IMR-90 (cell line): ENCODE measurements at places on chromosomes 4 and X. TPM values are rescaled to one million over a fixed set of nuclear protein-coding genes. Genes with fewer than 3 reads are reported as not detected.

DNA sequence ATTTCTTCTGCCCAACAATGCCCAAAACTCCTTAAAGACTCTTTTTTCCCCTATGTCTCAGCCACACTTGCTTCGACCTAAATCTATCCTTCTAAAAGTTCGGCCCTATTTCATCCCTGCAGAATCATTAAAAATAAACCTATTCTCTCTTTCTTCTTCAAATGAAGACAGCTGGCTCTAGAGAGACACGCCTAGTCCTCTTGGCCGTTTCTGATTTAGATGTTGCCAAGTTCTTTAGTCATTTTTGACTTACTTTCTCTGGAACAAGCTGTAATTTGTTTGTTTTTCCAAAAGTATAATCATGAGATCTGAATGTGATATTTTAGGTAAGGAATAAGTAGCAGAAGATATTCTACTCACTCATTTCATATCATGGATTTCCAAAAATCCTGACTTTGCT lies 211.6 kb downstream of the CENPC start:
- H3K4me1 ChIP-seq: no peaks in the 10 kb centered on the region
- no peaks in the 10 kb centered on the region for H3K36me3 ChIP-seq
- H3K27me3 ChIP-seq: no peaks in the 10 kb centered on the region
- no peak for DNase-seq

Gene TAPT1
- 12.2 and 12.8 TPM in 2 replicates for total RNA-seq

DNA sequence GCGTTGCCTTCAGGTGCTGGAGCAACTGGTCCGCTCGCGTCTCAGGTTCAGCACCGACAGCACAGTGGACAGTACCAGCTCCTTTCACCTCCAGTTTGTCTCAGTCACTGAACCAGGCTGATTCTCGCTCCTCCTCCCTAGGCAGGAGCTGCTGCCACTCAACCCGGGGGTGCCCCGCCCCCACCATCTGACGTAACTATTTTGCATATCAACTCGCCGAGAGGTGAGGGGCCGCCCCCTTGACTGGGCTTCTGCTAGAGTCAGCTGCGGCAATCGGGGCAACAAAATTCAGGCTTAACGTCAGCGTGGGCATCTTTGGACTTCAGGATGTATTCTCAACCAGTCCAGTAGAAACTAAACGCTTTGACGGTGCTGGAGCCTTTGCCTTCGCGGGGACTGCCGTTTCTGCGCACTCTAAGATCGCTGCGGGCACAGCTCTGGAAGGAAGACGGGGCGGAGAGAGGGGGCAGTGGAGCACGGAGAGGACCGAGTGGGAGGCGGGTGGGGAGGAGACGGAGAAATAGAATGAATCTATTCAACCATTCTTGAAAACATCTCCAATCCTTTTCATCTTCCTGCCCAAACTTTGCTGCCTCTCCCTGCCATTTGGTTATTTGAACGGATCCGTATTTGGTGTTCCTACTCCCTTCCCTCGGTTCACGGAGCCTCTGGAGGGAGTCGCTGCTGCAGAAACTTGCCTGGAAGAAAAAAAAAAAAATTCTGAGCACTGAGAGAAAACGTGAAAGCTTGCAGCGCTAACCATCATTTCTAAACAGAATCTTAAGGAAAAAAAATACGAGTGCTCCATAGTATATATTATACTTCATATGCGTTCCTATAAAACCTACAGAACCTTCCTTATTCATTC lies at the start of gene FSTL5:
Gene FSTL5, minus strand, starts transcription at position 109 of the 868 bp plus-strand sequence. CDS start 52,604 bp downstream, outside the sequence.
- no peak within 1 kb of the TSS for H3K27ac ChIP-seq
- H3K4me3 ChIP-seq: no peak within 1 kb of the TSS
- peak; percentile 2 for DNase-seq
- H3K4me1 ChIP-seq: no peaks in the 10 kb centered on the region
- H3K36me3 ChIP-seq: no peaks in the 10 kb centered on the region
- H3K27me3 ChIP-seq: no peaks in the 10 kb centered on the region

- H3K4me1 ChIP-seq: peaks cover 4% of the 10 kb centered on the region
- no peak overlapping the region for H3K4me3 ChIP-seq
- peaks cover 3% of the 10 kb centered on the region; the same call in 1 of the 2 replicates for H3K36me3 ChIP-seq
- no peak overlapping the region for H3K27ac ChIP-seq
Measured at GRCh38 chr4:88672987-88673386, 24.6 kb downstream of the NAP1L5 start.

Gene PNMA6E
- total RNA-seq: not detected in 2 replicates

Gene DHRSX
- total RNA-seq: 26.2 and 28.3 TPM in 2 replicates

DNA sequence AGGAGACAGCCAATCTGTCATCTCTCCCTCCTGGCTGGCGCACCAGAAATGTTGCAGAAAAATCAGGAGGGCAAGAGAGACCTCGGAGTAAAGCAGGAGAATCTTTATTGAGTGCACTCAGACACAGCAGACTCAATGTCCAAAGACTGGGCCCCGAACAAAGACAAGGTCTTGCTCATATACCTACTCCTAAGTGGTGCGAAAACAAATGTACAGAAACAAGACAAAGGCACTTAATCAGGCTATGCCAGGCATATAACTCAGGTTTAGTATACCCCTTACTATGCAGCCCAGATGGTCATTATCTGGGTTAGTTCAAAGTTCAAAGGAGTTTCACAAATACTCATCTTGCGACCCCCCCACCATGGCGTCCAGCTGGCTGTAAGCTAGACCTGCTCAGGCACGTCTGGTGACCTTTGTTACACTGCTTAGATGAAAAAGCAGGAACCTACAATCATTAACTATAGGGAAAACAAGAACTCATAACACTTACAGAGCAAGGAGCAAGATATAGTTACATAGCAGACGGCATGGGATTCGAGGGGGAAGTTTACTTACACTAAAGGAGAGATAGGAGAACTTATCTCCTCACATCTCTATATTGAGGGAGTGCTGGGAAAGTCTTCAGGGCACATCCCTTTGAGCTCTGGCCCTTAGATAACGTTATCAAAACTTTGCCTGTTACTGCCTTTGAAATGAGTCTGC lies 27.5 kb downstream of the SULT1E1 start:
- no peak overlapping the region for H3K27ac ChIP-seq
- no peaks in the 10 kb centered on the region for H3K36me3 ChIP-seq
- no peaks in the 10 kb centered on the region for H3K4me1 ChIP-seq
- no peak overlapping the region for H3K4me3 ChIP-seq

GRCh38 chr4:183142571-183143550 lies 43.8 kb downstream of the WWC2 start:
- no peaks in the 10 kb centered on the region for H3K27me3 ChIP-seq
- H3K36me3 ChIP-seq: no peaks in the 10 kb centered on the region
- H3K4me3 ChIP-seq: no peak overlapping the region
- H3K4me1 ChIP-seq: peaks cover 17% of the 10 kb centered on the region
- H3K27ac ChIP-seq: no peak overlapping the region

Gene SHROOM2
- 8.1 TPM in 2 replicates for total RNA-seq

GRCh38 chrX:17056868-17057608 lies 110.6 kb downstream of the REPS2 start:
- no peaks in the 10 kb centered on the region for H3K36me3 ChIP-seq
- H3K4me1 ChIP-seq: no peaks in the 10 kb centered on the region
- H3K27ac ChIP-seq: no peak overlapping the region
- peaks cover 13% of the 10 kb centered on the region for H3K27me3 ChIP-seq
- no peak overlapping the region for H3K4me3 ChIP-seq

Gene S100G
- total RNA-seq: not detected in 2 replicates

GRCh38 chr4:15779306-15779705 lies 1.2 kb downstream of the CD38 start:
- peak overlapping the region; percentile 30 for H3K4me3 ChIP-seq
- H3K36me3 ChIP-seq: no peaks in the 10 kb centered on the region
- no peak overlapping the region for H3K27ac ChIP-seq
- H3K4me1 ChIP-seq: no peaks in the 10 kb centered on the region; the same call in 1 of the 2 replicates
- DNase-seq: peak; percentile 53

GRCh38 chr4:100360211-100360610 lies 157.6 kb downstream of the EMCN start:
- no peaks in the 10 kb centered on the region for H3K27me3 ChIP-seq
- peaks cover 5% of the 10 kb centered on the region; the same call in 1 of the 2 replicates for H3K4me1 ChIP-seq
- no peak for DNase-seq
- H3K4me3 ChIP-seq: no peak overlapping the region
- H3K27ac ChIP-seq: no peak overlapping the region

DNA sequence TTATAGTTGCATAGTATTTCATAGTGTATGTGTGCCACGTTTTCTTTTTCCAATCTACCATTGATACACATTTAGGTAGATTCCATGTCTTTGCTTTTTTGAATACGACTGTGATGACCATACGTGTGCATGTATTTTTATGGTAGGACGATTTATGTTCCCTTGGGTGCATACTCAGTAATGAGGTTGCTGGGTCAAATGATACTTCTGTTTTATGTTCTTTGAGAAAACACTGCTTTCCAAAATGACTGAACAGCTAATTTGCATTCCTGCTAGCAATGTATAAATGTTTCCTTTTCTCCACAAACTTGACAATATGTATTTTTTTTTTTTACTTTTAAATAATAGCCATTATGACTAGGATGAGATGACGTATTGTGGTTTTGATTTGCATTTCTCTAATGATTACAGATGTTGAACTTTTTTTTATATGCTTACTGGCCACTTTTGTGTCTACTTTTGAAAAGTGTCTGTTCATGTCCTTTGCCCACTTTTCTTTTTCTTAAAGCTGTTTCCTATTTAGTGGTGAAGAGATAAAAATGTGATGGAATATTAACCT lies 969.5 kb upstream of the NDST4 start:
- no peaks in the 10 kb centered on the region for H3K36me3 ChIP-seq
- no peak for DNase-seq

DNA sequence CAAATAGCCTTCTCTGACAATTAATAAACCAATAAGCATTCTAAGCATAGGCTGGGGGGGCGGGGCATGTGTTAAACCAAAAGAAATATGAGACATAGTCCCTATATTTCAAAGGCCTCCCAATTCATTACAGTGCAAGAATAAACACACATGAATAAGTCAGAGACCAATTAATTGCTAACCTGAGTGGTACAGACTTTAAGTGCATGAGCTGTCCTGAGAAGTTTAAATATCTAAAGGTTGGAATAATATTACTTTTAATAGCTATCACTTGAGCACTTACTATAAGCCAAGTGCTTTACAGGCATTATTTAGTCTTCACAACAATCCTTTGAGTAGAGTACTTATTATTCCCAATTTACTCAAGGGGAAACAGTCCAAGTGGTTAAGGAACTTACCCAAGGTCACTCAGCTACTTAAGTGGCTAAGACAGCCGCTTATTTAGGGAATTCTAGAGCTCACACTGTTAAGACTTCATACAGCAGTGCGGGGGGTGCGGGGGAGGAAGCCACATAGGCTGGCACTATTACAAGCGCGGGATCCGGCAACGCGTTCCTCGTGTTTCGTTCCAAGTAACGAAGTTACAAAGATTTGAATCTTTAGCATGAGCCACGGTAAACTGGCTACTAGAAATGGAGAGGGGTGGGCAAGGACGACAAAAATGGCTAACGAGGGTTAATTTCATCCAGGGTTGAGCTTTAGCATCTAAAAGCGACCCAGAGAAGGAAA lies 1.4 kb downstream of the THOC2 start:
- H3K27me3 ChIP-seq: no peaks in the 10 kb centered on the region
- H3K36me3 ChIP-seq: no peaks in the 10 kb centered on the region
- peak; percentile 15 for DNase-seq
- 0 out of 2 replicates have a peak, but pooled peaks cover 1% of the 10 kb centered on the region for H3K4me1 ChIP-seq
- H3K4me3 ChIP-seq: peak overlapping the region; percentile 87
- peak overlapping the region; percentile 32; the same call in 1 of the 2 replicates for H3K27ac ChIP-seq

GRCh38 chrX:41452565-41453356 lies 5.6 kb downstream of the NYX start:
- peaks cover 2% of the 10 kb centered on the region; the same call in 1 of the 2 replicates for H3K27me3 ChIP-seq
- H3K36me3 ChIP-seq: no peaks in the 10 kb centered on the region
- H3K27ac ChIP-seq: peak overlapping the region; percentile 64; the same call in 1 of the 2 replicates
- peak; percentile 45 for DNase-seq
- H3K4me3 ChIP-seq: no peak overlapping the region

Gene EGFL6
- total RNA-seq: not detected in 2 replicates

DNA sequence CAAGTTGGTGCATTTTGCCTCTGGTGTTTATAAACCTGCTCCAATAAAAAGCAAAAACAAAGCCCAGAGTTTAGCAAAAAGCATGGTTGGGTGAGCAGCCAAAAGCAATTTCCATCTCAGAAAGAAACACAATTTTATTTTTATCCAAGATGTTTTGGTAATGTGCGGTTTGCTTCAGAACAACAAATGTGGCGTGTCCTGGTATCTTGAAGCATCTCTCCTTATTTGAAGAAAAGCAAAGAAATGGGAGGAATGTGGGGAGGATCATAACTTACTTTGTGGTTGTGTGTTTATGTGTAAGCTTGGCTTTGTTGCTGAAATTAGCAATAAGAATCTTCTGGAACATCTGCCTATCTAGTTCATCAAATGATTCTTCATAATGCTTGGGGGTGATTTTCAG lies 88.3 kb upstream of the DDX3X start:
- no peaks in the 10 kb centered on the region for H3K4me1 ChIP-seq
- peaks cover 5% of the 10 kb centered on the region; the same call in 1 of the 2 replicates for H3K27me3 ChIP-seq
- H3K27ac ChIP-seq: no peak overlapping the region
- H3K4me3 ChIP-seq: no peak overlapping the region

Gene MCUB
- 20.4 and 21.4 TPM in 2 replicates for total RNA-seq

DNA sequence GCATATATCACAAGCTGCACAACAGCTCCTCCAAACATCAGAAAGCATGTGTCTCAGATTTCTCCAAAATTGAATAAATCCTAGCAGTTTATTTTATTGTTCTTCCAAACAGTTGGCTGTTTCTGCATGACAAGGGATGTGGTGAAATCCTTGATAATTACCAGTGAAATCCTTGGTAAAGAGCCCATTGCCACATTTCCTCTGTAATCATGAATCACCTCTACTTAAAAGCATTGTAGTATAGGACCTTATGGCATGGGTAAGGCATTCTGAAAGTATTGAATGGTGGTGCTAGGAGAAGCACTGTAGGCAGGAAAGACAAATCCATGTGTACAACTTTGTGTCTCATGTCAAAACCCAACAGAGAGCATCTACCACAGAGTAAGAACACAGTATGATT lies 135.8 kb upstream of the NDST3 start:
- no peak overlapping the region for H3K27ac ChIP-seq
- H3K27me3 ChIP-seq: no peaks in the 10 kb centered on the region
- no peak for DNase-seq
- no peaks in the 10 kb centered on the region for H3K4me1 ChIP-seq
- H3K36me3 ChIP-seq: no peaks in the 10 kb centered on the region
- H3K4me3 ChIP-seq: no peak overlapping the region

DNA sequence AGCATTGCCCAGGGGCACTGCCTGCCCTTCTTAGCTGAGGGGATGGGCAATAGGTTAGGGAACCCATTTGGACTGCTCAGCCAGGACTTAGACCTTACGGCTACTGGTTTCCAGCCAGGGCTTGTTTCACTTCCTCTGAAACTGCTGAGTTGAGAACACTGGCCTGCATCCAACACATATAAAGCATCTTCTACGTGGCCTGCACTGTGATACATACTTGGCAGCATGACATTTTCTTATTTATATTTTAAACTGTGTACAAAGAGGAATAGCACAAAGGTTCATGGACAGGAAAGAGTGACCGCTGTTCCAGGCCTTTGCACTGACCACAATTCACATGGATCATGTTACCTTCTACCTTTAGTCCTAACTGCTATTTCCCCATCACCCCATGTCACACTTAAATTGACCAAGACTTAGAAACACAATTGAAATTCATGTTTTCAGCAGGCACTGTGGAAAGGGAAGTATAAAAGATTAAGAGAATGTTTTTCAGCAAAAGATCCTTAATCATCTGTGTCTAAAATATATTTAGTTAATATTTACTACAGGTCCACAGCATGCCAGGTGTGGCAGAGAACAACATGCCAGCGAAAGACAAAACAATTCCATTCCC lies 43.7 kb downstream of the NLGN4X start:
- no peak for DNase-seq
- no peaks in the 10 kb centered on the region for H3K36me3 ChIP-seq
- no peak overlapping the region for H3K4me3 ChIP-seq
